T-cell (primary cell): ENCODE measurements at places on chromosomes 2 and 18.

GRCh38 chr2:72080286-72081145 lies 67.1 kb downstream of the CYP26B1 start:
- DNase-seq, result no peak

GRCh38 chr2:208515099-208515498 lies 108.5 kb downstream of the PTH2R start:
- DNase-seq, result no peak

DNA sequence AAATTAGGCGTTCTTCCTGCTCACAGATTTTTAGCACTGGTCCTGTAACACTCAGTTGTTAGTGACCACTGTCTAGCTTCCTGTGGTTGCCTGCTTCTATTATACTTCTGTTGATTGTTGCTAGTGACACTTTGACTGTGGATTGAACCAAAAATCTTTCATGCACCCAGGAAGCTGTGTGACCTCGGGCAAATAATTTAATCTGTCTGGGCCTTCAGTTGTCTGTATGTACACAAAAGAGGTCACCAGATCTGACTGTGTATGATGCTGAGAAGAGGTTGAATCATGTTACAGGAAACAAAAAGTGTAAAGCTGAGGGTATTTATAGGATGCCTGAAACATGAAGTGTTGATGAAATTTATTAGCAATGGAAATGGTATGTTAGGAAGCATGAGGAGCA lies 12.7 kb downstream of the ICOS start:
- no peak for DNase-seq

GRCh38 chr18:69948256-69948655 lies 583 bp upstream of the CD226 start:
- no peak for DNase-seq

DNA sequence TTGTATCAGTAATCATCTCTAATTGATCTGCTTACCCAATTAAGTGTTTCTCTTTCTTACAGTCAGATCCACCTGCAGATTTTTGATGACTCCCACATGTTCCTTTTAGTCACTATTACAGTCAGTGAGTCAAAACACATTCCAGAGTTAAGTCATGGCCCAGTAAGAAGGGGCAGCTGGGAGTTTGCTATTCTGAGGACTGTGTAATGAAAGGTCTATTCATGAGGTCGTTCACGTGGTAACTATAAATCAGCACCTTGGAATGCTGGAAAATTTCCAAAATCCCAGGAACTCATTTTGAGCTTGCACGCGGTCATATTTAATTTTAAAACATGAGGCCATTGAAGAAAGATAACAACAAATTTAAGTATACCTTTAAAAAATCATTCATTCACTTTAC lies 252.5 kb downstream of the XIRP2 start:
- no peak for DNase-seq

- no peak for DNase-seq
Measured at GRCh38 chr2:161029321-161029720, 130.9 kb upstream of the TANK start.

DNA sequence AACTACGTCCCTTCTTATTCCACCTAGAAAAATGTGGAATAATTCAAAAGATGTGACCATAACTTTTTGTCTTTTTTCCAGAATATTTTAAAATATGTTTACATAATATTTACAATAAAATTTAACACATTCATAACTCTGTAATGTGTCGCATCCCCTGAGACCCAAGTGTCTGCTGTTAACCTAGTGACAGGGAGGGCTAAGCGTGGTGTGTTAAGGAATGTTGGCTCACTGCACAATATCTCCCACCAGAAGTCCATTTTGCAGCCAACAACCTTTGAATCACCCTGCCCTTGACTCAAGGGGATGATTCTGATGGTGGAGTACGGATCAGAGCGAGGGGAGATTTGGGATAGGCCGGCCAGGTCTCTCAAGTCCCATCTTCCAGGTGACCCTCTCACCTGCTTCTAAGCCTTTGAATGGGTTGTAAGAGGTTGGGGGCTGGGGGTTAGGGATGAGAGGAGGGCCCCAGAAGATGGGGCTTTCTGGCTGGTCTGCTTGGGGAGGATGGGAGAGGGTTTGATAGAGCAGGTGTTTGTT lies 43.3 kb downstream of the SERTAD2 start:
- no peak for DNase-seq

DNA sequence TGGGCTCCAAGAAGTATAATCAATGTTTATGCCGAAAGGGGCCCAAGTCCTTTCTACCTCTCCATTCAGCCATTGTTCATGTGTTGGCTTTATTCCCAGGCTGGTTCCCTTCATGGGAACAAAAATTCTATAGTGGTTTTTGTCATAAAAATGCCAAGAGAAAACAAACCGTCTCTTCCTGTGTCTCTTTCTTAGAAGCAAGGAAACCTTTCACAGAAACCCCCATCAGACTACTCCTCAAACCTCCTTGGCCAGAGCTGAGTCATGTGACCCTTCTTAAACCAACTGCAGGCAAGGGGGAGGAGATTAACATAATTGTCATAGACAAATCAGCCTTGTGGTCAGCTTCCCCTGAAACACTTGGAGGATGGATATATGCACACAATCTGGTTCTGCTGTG lies 75.1 kb upstream of the TANK start:
- no peak for DNase-seq

DNA sequence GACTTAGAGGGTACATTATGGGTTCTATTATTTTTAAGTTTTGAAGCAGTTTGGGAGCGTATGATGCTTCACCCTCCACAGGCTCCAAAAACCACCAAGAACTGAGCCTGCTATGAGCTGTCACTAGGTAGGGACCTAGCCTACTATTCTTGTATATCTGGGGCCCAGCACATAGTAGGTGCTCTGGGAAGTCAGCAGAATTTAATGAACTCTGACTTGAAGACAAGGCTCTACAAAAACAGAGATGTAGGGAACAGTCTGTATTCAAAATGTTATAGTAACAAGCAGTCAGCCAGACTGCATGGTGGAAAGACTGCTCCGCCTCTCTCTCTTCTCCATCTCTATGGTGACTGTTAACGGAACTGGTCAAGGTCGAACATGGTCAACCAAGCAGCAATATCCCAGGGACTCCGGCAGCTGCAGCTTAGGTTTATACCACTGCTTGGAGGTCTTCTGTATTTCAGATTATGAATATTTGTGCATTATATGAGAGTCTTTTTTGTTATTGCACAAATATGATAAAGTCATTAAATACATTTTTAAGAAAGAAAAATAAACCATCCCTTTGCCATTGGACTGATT lies 22.2 kb upstream of the YWHAQ start:
- no peak for DNase-seq

- no peak for DNase-seq
Measured at GRCh38 chr2:201949181-201949926, 84.3 kb upstream of the FZD7 start.

DNA sequence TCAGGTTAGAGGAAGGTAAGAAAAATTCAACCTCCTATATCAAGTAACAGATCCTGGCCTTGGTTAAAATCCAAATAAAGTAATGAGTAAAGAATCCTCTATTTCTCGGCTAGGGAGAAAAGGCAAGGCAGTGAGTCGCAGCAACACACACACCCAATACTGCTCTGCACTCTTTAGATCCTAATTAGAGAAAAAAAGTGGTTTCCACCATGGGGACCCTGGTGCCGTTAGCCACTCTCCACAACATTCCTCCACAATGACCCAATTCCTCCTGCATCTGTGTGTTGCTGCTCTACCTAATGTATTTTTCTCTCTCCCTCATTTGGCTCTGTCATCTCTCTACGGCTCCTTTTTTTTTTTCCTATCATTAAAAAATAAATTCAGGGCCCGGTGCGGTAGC lies 462.7 kb downstream of the METTL4 start:
- no peak for DNase-seq

DNA sequence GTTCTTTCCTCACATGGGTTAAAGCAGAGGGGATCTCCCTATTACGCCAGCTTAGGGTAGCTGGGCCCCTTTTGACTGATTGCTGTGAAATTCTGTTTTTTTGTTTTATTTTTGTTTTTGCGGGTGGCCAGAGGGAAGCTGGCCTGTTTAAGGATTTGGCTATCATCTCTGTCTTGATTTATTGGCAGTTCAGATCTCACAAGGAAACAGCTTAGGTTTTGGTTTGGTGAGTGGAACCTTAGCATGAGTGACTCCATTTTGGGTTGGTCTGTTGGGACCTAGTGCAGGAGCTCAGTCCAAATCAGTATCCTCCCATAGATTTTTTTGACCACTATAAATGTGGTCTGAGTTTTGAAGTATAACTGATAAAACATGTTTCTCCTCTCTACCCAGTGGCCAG lies 25.6 kb upstream of the NTSR2 start:
- DNase-seq, result no peak

DNA sequence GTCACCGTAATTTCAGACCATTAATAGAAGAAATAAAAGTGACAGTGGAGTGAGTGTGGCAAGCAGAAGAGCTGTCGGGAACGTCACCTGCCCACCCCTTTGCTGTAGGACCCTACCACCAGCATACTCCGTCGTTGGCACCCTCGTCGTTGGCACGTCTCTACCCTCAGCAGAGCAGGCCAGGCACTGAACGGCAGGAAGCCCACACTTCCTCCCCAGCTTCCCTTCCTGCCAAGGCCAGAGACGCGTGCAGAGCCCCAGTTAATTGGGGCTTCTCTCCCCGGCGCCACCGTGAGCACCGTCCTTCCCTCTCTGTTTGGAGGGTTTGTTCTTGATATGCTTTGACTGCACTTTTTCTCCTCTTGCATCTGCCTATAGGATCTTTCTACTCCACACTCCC lies 27.0 kb upstream of the NFATC1 start:
- no peak for DNase-seq

- DNase-seq, result no peak
Measured at GRCh38 chr2:201901786-201902185, 95.4 kb downstream of the CDK15 start.

GRCh38 chr2:216888887-216889622 lies 29.2 kb upstream of the TNP1 start:
- DNase-seq, result no peak

DNA sequence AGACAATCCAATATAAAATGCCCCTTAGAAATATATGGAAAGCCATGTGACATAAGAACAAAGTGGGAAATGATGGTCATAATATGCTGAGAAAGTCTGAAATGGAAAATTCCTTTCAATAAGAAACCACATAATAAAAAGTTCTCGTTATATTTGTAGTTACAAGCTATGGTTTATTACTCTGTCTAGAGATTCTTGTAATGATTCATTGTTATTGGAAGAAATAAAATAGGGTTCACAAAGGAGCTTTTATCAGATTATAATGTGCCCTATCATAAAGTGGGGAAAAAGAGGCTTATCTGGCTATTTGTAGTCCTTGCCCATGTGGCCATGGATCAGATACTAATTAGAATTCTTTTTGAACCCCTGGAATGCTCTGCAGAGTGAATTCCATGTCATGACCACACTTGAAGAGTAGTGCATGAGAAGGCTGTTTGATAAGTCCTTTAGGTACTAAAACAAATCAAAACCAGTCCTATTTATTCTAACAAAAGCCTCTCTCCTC lies 420.7 kb upstream of the NRP2 start:
- no peak for DNase-seq

- DNase-seq, result no peak
Measured at GRCh38 chr2:138534791-138535190, 33.2 kb downstream of the SPOPL start.

GRCh38 chr2:6864923-6865345 lies 773 bp downstream of the CMPK2 start:
- peak; percentile 3 for DNase-seq

DNA sequence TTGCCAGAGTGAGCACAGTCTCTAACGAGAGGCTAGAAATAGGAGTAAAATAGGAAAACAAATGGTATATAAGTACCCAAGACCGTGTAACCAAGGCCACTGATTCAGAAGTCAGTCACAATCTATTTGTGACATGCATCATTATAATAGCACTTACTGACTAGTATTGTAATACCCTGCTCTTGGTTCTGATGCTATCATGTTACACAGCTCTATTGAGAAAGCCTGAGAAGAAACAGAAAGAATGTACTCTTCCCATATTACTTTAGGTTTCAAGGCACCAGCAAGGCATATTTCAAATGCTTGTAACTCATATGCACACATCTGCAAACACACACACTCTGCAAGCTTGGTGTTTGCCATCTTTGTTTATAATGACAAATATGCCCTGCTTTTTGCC lies 746.4 kb downstream of the SLC4A3 start:
- no peak for DNase-seq

- DNase-seq, result no peak
Measured at GRCh38 chr2:178345951-178346350, 105.0 kb downstream of the PRKRA start.

DNA sequence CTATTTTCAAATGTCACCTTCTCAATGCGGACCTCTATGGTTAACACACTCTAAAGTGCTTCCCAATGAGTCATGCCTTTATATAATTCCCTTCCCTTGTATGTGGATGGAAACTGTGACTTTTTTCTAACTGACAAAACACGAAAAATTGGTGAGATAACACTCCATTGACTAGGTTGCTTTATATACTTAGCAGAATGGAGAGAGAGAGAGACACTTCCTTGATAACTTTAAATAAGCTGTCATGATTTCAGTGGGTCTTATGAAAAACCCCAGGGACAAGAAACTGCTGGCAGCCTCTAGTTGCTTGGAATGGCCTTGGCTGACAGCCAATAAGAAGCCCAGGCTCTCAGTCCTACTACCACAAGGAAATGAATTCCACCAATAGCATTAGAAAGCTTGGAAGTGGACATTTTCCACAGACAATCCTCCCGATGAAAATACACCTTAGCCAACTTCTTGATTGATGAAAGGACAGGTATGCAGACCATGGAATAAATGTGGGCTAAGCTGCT lies 322.2 kb downstream of the ZNF804A start:
- no peak for DNase-seq

GRCh38 chr2:50476174-50476573 lies 555.8 kb downstream of the NRXN1 start:
- no peak for DNase-seq

DNA sequence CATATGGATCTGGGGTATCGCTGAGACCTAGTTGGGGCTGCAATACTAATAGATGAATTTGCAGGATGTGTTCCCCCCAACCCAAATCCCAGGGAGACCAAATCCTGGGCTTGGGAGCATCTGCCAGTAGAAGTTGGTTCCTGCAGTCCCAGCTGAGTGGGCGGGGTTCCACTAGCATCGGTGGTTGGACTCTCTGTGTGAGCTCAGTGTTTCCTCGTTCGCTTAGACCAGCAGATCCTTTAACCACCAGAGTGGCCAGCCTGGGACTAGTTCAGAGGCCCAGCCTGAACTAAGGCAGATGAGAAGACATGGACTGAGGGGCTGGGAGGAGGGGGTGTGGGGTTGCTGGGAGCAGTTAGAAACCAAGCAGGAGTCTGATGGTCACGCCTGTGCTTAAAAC lies 40.7 kb downstream of the PCARE start:
- no peak for DNase-seq
